ENCODE measurements at places on chromosomes 1 and 21.

GRCh38 chr1:230174471-230175162 is 107.6 kb downstream of the GALNT2 start:
- no peak for DNase-seq

DNA sequence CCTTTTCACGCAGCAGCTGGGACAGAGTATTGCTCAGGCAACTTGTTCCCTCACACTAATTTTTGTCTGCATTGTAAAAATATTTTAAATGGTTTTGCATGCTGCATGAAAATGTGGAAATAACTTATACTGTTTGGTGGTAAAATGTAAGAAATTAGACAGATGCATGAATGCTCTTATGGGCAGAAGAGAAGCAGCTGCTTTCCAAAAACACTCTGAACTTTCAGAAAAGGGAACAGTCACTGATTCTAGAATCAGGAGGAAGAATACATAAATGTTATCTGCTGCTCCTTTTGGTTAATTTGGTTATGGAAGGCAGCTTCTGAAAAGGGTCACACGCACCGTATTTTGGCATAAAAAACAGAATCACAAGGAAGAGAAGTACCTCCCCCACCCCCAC is 87.0 kb upstream of the RUNX1 start:
- no peak for DNase-seq

- DNase-seq: no peak
These were observed 176.2 kb downstream of the PGBD5 start for GRCh38 chr1:230249695-230250480.

GRCh38 chr1:216224233-216224632 is 199.0 kb downstream of the USH2A start:
- DNase-seq: no peak

- no peak for DNase-seq
These were observed 1.3 kb downstream of the PRDM2 start for GRCh38 chr1:13701271-13701640.

DNA sequence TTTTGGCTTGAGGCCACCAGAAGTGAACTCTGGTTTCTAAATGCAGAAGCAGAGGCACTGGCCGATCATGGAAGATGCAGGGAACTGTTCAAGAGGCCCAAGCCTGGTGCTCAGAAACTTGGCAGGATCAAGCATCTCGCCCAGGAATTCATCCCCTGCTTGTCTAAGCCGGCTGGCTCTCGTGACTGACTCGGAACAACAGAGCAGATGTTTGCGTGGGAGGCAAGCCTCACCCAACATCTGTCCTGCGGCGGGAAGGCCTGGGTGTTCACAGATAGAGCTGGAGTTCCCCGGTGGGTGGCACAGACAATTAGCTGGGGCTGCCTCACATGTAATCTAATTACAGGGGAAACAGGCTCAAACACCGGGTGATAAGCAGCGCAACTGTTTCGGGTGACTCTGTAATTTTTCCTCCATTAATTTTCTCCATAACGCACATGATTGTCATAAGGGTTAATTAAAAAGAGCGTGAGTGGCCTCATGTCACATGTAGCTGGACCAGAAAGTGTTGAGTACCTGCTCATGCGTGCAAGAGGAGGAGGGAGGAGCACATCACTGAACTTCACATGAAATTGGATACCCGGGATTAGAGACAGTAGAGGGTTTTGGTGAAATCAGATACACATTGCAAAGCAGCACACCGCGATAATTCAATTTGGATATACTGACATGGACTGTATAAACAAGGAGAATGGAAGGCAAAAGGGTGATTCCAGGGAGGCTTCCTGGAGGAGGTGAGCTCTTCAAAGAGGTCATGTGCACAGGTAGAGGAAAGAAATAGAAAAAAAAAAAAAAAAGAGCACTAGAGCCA is 180.0 kb downstream of the ETS2 start:
- peak; percentile 82 for DNase-seq

DNA sequence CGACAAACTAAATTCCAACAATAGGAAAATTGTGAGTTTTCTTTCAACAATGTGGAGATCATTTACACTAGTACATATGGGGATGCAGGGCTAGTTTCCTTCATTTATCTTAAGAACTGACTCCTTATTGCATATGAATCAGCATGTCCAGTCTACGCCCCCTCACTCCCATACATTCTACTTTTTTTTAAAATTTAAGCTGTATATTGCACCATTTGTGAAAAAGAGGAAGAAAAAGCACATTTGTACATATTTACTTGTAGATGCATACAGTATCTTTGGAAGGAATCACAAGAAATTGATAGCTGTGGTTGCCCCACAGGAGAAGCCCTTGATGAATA is 15.9 kb downstream of the VPS26C start:
- no peak for DNase-seq

Data from left lung (tissue), 14 donors.